NCI-H2081 (cell line): ENCODE measurements at places on chromosomes 3 and 15.
A peak's percentile ranks its signal among the peaks of the same experiment; 100 is the strongest.

DNA sequence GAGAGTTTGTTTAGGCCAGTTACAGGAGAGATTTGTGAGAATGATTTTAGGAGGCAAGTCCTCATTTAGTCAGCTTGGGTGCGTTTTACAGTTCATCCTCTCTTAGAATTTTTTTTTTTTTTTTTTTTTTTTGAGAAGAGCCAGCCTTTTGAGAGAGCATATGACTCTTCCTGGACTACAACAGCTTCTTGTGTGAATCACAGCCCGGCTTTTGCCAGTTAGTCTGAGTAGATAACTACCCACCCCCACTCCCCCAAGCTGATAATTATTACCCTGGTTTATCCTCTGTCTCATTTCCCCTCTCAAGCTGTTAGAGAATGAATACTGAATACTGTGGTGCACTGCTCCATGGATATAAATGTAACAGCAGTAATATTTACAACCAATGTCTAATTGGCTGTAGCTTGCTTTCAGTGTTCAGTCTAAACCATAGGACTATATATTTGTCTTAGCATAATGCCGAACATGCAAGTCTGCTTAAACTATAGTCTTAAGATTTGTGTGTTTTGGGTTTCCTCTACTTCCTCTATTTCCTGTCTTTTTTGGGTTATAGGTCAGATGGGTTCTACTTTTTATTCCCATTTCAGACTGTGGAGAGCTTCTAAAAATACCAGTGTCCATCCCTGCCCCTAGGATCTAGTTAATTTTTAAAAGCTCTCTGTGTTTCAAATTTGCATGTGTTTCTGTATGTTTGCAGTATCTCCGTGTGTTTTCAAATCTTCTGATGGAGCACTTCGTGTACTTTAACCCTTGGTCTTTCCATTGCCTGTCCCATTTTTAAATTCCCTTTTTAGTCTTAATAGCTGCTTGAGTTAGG, 8.0 kb downstream of the CHD2 start:
- peak; percentile 61 for DNase-seq

DNA sequence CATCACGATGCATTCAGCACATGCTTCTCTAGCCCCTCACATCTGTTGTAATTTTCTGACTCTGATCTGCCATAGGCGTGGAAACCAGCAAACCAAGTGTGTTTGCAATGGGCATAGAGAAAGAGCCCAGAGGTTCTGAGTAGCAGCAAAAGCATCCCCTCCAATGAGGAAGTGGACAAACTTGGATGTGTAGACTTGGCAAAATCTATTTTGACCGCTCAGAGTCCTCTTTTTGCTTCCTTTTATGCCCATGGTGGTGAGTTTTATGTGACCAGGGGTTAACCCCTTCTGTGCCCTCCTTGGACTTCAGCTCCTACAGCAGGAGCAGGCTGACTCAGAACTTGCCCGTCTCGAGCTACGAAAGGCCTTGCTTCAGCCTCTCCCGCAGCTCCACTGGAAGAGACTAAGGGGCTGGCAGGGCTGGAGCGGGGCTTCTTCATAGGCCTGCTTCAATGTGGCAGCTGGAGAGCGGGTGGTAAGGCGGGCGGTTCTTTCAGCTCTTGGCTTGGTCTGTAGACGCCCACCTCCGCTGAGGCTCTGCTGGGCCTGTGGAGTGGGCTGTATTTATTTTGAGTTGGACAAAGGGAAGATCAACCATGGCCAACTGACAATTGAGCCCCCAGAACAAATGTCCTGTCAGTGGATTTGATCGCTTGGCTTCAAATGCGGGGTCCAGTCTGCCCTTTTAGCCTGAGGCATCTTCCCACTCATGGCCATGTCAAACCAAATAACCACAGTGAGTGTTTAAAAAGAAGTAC, 6.5 kb upstream of the ETV5 start:
- no peak for DNase-seq

- DNase-seq, result no peak
Measured at GRCh38 chr3:43405888-43406642, 119.7 kb downstream of the SNRK start.

DNA sequence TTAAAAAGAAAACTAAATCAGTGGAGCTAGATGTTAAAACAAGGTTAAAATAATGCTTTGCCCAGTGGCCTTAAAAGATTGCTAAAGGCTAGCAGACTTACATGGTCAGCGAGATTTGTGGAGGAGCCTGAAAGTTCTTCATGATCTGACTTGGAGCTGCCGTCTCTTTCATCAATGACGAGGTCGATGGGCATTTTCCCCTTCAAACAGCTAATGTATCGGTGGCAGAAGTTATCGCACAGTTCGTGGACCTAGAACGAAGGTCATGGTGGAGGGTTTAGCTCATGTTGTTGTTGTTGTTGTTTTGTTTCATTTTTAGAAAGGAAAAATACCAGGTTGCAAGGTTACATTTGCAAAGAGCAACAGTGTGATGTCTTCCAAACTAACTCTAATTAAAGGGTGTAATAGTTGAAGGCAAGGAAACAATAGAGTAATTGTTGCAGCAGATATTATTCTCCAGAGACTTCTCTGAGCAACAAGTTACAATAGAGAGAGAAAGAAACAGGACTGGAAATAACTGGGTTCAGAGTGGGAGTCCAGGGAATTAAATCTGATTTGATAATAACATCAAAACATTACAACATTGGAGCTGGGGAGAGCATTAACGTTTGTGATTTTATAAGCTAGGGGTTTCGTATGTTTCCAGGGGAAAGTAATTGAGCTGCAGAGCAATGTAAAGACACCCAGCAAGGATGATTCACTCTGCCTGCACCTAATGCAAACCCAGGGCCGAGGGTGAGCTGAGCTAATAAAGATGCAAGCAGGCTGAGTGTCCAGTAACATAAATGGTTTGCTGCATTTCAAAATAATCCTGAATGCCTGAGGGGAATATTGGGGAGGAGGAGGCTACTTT, 6.6 kb downstream of the MEIS2 start:
- no peak for DNase-seq

- DNase-seq, result no peak
Measured at GRCh38 chr15:88701561-88702095, 62.8 kb downstream of the ISG20 start.

GRCh38 chr3:32733631-32734229, 48.7 kb downstream of the CNOT10 start:
- DNase-seq, result peak; percentile 19

DNA sequence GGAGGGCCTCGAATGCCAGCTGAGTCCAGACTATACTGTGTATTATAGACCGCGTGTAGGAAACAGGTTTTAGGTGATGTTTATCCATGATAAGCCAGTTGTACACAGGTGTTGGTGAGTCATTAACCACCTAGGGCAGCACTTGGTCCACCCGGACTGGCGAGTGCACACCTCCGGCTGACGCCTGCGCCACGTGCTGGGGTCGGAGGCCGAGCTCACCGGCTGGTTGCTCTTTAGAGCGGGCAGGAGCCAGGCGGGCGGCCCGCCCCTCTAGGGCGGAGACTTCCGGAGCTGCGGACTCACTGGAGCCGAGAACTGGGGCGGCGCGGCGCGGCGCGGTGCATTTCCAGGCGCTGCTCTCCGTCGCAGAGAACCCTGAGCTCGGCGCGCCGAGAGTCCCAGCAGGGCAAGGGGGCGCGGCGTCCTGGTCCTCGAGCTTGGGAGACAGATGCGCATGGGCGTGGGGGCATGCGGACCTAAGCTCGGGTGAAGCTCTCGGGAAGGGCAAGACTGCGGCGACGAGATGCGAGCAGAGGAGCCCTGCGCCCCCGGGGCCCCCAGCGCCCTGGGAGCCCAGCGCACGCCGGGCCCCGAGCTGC, at the start of gene ESYT3:
ESYT3 (plus strand) TSS at position 341 of the 599 bp plus-strand sequence; CDS start at position 524, 183 bp downstream.
- DNase-seq, result peak; percentile 77

DNA sequence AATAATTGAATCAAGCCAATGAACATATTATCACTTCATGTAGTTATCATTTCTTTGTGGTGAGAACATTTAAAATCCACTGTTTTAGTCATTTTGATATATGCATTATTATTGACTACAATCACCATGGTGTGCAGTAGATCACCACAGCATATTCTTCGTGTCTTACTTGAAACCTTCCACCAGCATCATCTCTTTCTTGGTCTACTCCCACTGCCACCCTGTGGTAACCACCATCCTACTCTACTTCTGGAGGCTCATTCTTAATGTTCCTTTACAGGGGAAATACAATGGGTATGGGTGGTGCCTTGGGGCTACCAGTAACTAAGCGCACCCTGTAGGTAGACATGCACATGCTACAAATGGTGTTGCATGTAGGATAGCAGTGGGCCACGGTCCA, 25.4 kb downstream of the PXK start:
- no peak for DNase-seq

DNA sequence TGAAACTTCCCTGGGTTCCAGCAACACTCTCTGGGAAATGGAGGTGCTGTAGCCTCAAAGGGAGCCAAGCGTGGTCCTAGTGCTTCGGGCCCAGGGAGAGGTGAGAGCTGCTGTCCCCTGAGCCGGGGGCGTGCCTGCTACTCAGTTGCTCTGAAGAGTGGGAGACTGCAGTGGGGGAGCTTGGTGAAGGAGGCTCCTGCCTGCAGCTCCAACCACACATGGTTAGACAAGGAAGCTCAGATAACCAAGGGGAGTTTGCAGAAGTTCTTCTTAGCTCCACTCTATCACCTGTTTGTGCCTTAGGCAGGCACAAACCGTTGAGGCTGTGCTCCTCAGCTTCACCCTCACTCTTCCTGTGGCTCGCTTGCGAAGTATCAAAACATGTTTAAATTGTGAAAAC, 53.6 kb upstream of the TRPM1 start:
- no peak for DNase-seq

GRCh38 chr15:95996494-95996893, 334.0 kb upstream of the NR2F2 start:
- DNase-seq, result no peak
